ENCODE measurements at places on chromosomes 7 and 10.
A peak's percentile ranks its signal among the peaks of the same experiment; 100 is the strongest.

GRCh38 chr10:63866075-63866746 is 345.0 kb downstream of the REEP3 start:
- DNase-seq: peak; percentile 65

DNA sequence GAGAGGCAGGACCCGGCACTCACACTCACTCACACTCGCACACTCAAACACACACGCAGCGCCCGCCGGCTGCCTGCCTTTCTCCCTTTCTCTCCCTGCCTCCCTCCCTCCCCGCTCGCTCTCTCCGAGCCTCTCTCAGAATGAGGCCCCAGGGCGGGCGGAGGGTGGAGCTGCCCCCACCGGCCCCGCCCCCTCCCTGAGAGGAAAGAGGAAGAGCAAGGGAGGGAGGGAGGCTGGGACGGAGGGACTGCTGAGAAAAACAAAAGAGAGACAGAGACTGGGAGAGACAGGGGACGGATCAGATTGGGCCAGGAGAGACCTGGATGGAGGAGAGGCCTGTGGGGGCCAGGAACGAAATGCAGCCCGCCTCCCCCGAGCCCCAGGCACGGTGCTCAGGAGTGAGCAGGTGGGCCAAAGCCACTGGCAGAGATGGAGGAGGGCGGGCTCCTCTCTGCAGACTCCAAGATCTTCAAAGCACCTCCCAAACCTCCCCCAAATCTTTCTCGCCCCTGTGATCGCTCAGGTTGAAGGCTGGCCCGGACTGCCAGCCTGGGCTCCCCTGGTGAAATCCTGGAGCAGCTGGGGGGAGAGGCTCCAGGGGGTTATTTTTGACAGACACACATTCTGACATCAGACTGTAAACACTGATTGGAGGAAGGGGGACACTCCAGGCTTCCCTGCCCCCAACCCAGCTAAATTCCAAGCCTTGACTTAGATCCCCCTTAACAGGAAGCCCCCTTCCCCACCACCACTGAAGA is 5.1 kb downstream of the LDB1 start:
- DNase-seq: peak; percentile 91

- DNase-seq: no peak
These were observed 35.9 kb downstream of the BLNK start for GRCh38 chr10:96235326-96236089.

DNA sequence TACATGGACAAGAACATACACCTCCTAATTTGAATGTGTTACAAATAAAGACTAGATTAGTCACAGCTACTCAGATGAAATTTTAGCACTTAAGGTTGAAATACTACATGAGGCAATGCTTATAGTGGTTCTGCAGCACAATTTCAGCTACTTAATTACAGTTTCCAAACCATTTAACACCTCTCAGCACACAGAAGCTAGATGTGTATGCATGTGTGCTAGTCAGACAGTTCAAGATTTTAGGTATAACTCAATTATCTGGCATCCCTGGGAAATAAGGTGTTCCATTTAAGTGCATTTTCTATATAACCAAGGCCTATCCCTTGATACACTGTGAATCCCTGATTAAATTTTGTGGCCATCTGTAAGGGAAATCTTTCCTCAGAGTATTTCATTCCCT is 141.8 kb downstream of the CHCHD3 start:
- no peak for DNase-seq

DNA sequence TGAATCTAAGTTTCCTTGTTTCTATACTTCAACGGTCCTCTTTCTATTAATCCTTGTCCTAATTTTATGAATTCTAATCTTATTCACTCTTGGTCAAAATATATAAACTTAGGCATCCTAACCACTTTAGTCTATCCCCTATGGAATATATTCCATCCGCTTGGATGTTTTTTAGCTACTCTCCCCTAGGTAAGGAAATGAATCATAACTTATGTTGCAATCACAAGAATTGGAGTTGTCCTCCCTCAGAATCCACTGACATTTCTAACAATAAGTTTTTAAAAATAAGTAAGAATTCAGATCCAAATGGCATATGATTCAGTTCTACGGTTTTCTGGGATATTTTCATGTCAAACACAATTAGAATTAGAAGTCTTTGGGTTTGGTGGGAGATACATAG is 1081.6 kb downstream of the SORCS1 start:
- no peak for DNase-seq

DNA sequence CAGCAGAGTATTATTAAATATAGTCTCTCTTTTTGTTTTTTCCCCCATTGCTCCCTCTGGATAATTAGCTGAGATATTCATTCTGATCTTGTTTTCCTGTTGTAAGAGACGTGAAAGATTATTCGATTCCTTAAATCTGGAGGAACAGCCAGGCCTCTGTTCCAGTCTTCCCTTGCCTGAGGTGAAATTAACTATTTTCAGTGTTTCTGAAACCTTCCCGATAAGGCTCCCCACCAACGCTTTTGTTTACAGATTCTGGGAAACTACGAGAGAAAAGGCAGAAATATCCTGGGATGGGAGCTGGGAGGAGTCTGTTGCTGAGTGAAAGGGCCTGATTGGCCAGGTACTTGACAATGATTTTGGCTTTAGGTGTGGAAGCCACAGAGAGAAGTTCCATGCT is 63.6 kb upstream of the AGR3 start:
- DNase-seq: no peak

GRCh38 chr10:132712743-132713142 is 73.2 kb downstream of the NKX6-2 start:
- no peak for DNase-seq

DNA sequence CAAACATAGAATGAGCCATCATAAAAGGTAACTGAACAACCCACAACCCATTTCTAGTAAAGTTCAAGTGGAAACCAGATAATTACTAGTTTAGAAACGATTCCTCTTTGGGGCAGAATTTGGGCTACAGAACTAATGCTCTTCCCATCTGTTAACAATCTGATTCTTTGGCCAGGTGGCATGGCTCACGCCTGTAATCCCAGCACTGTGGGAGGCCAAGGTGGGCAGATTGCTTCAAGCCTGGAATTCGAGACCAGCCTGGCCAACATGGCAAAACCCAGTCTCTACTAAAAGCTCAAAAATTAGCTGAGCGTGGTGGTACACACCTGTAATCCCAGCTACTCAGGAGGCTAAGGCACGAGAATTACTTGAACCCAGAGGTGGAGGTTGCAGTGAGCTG is 18.5 kb downstream of the CYP51A1 start:
- no peak for DNase-seq

DNA sequence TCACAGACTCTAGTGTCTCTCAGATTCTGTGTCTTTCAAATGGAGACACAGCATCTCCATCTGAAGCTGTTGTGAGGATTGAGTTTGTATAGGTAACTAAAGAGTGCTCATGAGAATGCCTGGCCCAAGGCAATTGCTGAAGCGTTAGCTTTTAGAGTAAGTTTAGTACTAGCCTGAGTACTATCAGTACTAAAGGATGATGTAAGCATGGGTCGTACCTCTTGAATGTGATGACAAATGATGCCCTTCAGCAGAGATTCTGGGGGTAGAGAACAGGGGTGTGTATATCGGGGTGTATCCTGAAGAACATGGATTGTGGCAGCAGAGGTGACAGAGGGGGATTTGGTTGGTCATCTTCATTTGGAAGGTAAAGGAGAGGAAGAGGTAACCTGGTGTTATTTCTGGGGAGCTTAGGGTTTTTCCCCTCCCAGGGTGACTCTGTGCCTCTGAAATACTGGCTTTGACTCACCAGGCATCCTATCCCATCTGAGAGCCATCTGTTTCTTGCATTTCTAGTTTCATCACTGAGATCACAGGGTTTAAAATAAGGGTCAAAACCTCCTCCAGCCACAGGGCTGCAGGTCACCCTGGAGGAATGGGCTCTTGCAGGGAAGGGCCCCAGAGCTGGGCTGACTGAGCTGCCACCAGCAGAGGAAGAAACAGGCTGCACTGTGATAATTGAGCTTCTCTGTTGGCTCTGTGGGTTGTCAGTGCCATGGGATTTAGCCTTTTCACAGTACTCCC is 756.0 kb downstream of the KCNMA1 start:
- no peak for DNase-seq

- DNase-seq: no peak
These were observed 16.1 kb downstream of the LYZL1 start for GRCh38 chr10:29304995-29305335.

- DNase-seq: no peak
These were observed 14.1 kb upstream of the MYH16 start for GRCh38 chr7:99258501-99258900.

DNA sequence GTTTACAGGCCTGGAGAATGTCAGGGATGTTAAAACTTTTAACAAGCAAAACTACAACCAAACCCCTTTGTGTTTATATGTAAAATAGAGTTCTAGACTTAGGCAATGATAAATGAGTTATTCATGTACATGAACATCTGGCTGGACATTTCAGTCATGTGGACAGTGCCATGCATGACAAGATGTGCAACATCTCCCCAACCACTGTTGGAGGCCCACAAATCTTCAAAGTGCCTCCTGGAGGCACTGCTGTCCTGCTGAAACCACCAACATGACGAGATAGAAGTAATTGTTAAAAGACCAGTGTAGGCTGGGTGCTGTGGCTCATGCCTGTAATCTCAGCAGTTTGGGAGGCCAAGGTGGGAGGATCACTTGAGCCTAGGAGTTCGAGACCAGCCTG is 18.4 kb downstream of the PPIA start:
- no peak for DNase-seq

- DNase-seq: no peak
These were observed 23.4 kb upstream of the C10orf67 start for GRCh38 chr10:23367896-23368595.

GRCh38 chr10:74097776-74098175 is 52.9 kb downstream of the AP3M1 start:
- no peak for DNase-seq

DNA sequence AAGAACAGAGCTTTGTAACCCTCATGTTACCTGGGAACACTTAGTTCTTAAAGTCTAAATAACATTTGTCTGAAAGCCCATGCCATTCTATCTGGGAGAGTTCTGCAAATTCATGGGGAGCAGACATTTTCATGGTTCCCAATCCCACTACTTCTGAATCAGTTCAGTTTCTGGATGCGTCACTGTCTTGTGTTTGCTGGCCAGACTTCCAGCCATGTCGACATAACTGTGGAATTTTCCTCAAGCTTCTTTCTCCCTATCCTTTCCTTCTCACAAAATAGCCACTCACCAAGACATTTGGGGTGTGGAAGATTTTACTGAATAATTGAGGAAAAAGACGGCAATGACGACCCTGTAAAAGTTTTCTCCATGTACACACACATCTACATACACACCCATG is 272.5 kb downstream of the NEBL start:
- no peak for DNase-seq

- no peak for DNase-seq
These were observed 174.5 kb downstream of the TPST1 start for GRCh38 chr7:66379542-66380160.

DNA sequence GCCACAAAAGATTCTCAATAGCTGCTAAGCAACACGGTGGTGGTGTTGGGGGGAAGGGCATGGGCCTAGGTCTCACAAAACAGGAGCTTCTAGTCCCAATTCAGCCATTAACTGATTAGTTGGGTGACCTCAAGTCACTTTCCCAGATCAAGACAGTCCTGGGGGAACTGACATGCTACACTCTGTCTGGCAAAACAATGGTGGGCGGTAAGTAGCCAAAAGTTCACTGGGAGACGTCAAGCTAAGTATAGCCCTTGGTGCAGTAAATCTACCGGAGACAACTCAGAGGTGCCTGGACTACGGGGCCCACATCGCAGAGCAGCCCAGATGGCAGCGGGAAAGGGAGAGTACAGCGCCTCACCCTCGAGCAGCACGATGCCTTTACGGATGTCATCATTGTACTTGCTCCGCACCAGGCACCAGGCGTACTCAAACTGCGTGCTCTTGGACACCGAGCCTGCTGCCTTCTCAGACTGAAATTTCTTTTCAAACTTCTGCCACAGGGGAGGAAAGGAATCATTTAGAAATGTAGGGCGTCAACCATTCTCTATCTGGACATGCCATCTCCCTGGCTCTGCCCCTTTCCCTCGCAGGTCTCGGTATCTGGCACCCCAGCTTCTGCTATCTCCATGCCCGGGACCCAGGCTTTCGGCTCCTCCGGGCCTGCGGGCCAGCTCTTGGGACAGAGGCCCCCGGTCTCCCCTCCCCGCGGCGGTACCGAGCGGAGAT is 1.1 kb downstream of the FIS1 start:
- peak; percentile 18 for DNase-seq

DNA sequence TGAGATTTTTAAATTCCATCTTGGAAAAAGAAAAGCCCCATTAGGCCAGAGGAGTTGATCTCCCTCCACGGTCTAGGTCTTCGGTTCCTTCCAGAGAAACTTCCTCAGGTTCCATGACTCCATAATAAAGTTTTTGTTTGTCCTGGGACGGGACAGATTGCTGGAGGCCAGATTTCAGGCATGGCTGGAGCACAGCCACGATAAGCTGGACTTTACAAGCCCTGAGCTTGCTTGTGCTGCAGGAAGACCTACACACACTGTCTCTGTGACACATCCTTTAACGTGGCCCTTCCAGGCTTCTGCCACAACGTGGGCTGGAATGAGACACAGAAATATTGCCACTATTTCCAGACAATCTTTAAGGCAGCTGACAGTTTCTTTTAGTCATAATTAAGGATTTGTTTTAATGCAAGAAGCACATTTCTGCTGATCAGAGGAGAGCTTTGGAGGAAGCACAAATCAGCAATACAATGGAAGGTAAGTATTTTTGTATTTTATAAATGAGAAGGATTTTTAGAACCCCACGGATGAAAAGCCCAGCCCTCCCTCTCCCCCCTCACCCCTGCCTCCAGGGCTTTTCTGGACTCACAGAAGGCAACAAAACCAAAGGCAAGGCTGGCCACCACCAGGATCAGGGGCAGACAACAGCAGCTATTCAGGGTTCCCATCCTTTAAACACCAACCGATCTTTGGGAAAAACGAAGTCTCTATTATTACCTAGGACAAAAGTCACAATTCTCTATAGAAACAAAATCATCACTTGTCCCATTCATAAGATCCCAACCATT is 6.5 kb downstream of the CTBP2 start:
- DNase-seq: no peak

GRCh38 chr10:49187950-49188761 is at the start of gene TMEM273:
Gene TMEM273 (minus strand): TSS chr10:49188391. CDS start chr10:49188336, 55 bp downstream.
- peak; percentile 67 for DNase-seq

DNA sequence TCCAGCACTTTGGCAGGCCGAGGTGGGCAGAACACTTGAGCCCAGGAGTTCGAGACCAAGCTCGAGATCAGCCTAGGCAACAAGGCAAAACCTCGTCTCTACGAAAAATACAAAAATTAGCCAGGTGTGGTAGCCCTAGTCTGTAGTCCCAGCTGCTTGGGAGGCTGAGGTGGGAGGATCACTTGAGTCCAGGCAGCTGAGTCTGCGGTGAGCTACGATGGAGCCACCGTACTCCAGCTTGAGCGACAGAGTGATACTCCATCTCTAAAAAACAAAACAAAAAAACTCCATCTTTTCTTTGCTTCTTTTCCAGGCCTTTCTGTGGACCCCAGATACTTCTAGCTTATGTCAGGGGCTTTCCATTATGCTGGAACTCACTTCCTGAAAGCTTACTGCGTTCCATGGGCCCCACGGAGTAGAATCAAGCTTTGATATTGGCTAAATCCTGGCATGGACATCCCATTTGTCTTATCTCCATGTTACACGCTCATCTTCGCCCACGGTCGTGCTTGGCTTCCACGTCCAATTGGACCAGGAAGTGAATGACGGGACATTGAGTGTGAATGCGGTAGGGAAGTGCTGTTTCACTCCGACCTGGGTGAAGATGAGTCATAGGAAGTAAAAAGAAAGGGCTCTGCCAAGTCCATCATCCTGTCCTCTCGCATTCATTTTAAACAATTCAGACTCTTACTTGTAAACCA is 45.7 kb downstream of the FAM171A1 start:
- no peak for DNase-seq
